Progenitor cell of endocrine pancreas (in vitro differentiated cells): ENCODE measurements at places on chromosomes 5 and 9.

- DNase-seq, result no peak
These were observed 34.9 kb downstream of the RFK start for GRCh38 chr9:76359365-76359764.

DNA sequence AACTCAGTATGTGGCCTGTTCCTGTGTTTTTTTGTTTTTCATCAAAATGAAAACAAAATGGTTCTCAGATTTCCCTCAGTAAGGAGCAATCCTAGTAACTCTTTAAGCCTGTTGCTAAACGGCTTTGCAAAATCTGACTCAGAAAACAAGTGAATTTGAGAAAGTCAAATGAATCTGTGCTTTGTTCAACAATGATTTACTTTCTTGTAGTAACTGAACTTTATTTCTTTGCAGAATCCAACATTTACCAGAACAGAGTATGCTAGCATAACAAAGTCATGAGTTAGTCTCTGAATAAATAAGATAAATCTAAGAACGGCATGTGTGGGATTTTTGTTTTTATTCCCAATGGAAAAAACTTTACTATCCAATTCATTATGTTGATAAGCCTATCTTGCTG, 93.8 kb downstream of the OXCT1 start:
- DNase-seq, result no peak

GRCh38 chr5:76404223-76405211, 1.4 kb downstream of the IQGAP2 start:
- DNase-seq, result no peak

DNA sequence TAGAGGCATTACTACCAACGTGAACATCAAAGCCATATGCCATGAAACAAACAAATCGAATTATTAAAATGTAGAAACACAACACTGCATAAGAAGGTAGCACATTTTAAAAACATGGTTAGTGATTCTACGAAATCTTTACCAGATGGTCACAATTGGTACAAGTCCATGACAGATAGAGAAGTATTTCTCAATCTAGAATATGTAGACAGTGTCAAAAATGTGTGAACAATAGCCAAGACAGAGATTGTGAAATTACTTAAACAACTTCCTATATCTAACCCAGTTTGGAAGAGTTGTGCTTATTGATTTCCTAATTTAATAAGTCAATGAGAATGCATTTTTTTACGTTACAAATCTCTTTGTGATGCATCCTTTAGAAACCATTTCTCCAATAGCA, 1121.6 kb downstream of the MAT2B start:
- DNase-seq, result no peak

GRCh38 chr9:130219661-130220096, 45.9 kb upstream of the HMCN2 start:
- DNase-seq, result no peak

DNA sequence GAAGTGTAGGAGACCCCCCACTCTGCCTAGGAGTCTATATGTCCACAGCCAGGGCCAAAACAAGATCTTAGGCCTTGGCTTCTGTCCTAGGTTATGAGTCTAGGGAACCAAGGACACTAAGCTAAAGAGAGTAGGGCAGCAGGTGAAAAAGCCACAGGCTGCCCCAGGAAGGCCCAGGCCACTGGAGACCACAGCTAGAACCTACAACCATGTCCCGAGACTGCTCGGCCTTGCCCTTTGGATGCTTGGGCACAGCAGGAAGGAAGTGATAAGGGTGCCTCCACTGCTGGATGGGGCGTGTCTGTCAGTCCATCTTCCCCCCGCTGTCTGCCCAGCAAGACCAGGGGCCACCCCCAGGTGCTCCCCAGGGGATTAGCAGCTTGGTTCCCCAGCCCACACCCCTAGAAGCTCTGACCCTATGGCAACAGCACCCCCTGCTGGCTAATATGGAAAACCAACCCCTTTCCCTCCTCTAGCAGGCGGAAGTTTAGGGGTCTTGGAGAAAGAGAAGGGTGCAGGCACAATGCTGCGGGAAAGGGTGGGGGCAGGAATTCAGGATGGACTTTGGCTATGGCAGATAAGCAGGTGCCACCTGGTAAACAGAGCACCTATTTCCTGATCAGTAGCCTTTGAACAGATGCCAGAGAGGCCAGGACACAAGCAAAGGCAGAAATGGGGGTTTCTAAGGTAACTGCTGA, 10.5 kb upstream of the IRF1 start:
- DNase-seq, result peak; percentile 47

DNA sequence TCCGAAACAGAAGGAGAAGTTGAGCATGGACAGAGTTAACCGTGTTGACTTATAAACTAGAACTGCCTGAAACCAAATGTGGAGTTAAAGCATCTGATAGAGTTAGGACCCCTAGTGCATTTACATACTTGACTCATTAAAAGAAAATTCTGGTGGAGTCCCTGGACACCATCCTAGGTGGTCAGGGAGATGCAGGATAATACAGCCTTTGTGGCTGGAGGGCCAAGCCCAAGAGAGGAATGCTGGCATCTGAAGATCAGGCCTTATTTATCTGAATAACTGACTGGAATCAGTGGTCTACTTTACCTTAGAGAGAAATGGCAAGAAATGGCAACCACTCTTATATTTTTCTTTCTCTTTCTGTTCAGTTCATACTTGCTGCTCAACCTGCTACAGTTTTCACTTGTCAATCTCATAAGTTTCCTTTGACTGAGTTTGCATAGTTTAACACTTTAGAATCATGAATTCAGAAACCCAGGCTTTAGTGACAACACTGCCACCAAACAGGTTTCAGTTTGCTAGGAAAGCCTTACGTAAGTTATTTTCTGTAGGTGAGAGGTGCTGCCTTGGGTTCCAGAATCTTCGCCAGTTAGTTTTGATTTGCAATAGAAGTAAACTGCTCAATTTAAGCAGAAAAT, 10.2 kb downstream of the CMYA5 start:
- DNase-seq, result no peak

DNA sequence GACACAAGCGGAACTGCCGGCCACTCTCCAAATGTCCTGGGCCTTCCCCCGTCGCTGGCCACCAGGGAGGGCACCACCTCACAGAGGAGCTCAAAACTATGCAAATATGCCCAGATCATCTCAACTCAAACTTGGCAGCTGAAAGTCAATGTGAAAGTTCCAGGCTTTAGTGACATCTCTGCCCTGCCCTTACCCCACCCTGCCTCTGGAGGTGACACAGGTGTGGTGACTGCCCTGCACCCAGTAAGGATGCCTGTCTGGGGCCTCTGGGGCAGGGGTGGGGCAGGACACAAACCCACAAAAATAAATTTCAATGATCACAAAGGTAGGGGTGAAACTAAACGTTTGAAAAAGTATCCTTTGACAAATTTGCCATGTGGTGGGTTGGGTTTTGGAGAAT, 213.4 kb downstream of the HSPA4 start:
- no peak for DNase-seq

DNA sequence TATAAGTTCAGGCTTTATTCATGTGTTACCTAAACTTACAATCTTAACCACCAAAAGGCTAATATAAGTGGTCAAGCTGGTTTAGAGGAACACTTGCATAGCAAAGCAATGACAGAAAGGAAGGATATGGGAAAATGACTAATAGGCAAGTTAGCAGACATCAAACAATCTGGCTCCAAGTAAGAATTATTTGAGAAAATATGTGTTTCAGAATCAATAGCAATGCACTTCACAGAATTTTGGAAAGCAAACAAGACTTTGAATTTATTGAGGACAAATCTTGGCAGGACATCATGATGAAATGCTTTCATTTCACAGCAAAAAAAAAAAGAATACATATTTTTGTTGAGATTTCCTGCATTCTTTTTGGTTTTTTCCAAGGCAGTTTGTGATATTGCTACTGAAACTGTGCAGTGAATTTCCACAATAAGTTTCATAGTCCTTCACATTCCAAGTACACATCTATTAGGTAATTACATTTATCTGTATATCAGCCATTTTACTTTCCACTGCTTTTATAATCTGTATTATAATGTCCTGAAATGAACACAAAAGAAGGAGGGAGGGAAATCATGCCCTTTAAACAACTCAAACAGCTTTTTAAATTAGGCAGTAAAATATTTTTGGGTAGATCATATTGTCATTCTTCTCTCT, 417.9 kb downstream of the NR2F1-AS1 start:
- no peak for DNase-seq

GRCh38 chr5:73137563-73138530, 17.5 kb downstream of the TMEM171 start:
- no peak for DNase-seq

- DNase-seq, result no peak
These were observed 69.1 kb downstream of the TRPM3 start for GRCh38 chr9:71052287-71052686.

GRCh38 chr9:1580215-1580614, 434.9 kb upstream of the SMARCA2 start:
- DNase-seq, result no peak

DNA sequence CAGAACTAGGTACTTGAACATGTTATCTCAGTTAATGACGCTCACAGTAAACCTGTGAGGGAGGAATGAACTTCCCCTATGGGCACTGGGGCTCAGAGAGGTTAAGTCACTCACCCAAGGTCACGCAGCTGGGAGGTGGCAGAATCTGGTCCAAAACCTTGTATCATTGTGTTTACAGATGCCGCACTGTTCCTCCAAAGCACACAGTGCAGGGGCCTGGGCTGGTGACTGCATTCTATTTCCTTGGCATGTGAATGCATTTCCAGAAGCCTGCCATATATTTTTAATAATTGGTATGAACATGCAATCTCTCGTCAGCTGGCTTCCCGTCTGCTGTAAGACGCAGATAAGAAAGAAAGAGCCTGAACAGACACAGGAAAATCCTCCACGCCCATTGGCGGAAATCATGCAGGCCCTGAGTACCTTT, 77.0 kb upstream of the TBC1D2 start:
- no peak for DNase-seq

GRCh38 chr5:143472576-143472975, 69.1 kb upstream of the NR3C1 start:
- no peak for DNase-seq

GRCh38 chr5:40770764-40771163, 15.0 kb upstream of the TTC33 start:
- no peak for DNase-seq

DNA sequence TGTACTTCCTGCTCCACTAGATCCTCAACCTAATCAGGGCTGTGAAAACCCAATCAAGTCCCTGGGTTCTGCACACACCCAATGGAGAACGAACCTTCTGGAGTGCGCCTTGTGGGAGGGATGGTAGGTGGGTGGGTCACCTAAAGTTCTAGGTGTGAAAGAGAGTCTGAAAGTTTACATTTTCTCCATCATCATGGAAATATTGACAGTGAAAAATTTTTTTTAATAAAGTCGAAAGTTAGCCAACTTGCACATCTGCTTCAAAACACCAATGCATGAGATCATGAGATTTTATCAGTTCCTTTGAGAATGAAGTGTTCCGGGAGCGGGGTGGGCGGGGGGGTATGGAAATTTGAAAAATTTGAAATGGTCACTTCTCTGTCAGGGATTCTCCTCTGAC, 21.7 kb downstream of the TAF11L14 start:
- DNase-seq, result no peak

DNA sequence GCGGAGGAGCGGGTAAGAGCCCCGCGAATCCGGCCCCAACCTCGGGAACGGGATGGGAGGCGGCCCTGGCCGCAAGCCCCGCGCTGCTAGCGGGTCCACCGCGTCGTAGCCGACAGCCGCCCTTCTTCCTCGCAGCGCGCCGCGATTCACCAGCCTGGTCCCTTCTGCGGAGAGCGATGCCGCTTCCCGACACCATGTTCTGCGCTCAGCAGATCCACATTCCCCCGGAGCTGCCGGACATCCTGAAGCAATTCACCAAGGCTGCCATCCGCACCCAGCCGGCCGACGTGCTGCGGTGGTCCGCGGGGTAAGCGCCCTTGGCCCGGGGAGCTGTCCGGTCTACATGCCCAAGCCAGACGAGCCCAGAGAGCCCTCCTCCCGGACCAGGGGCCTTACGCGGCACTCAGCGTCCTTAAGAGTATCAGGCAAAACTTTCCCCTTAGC, 335 bp downstream of the ROPN1L start:
- DNase-seq, result no peak

GRCh38 chr9:105405514-105406131, 42.2 kb upstream of the FSD1L start:
- DNase-seq, result no peak

GRCh38 chr5:100647461-100648230, 112.5 kb downstream of the FAM174A start:
- DNase-seq, result no peak

DNA sequence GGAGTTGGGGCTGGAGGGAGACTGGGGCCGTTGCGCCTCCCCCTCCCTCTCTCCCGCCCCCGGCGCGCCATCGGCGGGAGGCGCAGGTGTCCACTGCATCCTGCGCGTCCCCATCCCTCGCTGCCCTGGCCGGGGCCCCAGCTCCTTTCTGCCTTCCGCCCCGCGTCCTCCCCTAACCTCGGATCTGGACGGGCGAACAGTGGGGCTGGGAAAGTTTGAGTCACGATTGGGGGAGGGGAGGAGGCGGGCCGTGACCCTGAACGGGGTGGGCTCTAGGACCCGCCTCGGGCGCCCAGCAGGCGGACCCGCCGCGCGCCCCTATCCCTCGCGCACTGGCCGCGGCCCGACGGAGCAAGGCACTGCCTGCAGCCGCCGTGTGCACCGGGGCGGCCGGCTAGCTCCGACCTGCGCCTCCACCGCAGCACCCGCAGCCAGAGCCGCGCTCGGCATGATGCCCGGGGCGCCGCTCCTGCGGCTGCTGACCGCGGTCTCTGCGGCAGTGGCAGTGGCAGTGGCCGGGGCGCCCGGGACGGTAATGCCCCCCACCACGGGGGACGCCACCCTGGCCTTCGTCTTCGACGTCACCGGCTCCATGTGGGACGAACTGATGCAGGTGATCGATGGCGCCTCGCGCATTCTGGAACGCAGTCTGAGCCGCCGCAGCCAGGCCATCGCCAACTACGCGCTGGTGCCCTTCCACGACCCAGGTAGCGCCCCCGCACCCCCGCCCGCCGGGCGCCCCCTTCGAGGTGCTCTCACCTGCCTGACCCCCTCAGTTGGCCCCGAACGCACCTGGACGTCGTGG, at the start of gene HMCN2:
Gene HMCN2 (plus strand): TSS at position 330 of the 805 bp plus-strand sequence. CDS start 119 bp downstream, at position 449.
- no peak for DNase-seq
